Stimulated activated CD4-positive, alpha-beta T cell treated with anti-CD3 and anti-CD28 coated beads, Interleukin-2, amount 100 ng/mL, for 4 hours (primary cell): ENCODE measurements at places on chromosomes 11 and 22.

DNA sequence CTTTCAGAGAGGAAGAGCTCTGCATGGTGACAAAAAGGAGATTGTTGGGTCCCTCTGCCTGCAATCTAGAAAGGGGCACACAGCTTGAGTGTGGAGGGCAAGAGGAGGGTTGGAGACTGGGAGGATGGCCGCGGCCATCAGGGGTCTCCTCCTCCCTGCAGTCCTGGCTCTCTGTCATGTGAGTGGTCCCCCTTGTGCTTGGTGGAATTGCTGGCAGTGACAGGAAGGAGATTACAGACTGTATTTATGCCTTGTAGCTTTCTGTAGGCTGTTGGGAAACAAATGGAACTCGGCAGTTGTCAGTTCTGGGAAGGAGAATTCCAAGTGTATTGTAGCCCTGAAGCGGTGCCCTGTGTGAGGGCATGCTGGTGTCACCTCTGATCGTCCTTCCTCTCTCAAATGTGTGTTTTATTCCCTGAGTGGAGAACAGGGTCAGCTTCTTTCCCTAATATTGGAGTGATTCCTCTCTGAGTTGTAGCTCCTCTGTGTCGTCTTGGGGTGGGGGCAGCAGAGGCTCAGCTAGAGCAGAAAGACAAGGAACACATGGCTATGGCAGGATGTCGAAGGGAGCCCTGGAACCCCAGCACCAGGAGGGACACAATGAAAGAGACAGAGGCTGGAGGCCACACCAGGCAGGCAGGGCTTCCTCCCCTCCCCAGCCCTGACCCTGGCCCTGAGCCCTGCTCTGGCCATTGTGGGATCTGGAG is 163.1 kb downstream of the PKNOX2 start:
- no peak for DNase-seq

- DNase-seq = no peak
Measured at GRCh38 chr22:29079218-29079901, 6.5 kb downstream of the KREMEN1 start.

- DNase-seq = no peak
Measured at GRCh38 chr11:2766166-2766565, 66.4 kb upstream of the KCNQ1OT1 start.

DNA sequence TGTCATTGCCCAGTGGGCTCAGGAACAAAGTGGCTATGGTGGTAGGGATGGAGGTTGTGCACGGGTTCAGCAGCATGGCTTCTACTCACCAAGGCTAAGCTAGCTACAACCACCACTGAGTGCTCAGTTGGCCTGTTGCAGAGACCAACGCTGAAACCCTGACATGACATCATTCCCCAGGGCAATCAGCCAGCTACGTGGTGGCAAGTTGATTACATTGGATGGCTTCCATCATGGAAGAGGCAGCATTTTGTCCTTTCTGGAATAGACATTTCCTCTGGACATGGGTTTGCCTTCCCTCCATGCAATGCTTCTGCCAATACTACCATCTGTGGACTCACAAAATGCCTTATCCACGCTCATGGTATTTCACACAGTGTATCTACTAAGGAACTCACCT is 634.3 kb downstream of the OPCML start:
- DNase-seq = no peak

- no peak for DNase-seq
Measured at GRCh38 chr22:44840611-44841322, 88.4 kb downstream of the ARHGAP8 start.

GRCh38 chr11:25727944-25728343 is 604.0 kb upstream of the ANO3 start:
- no peak for DNase-seq

GRCh38 chr11:24509114-24509513 is 12.3 kb downstream of the LUZP2 start:
- DNase-seq = no peak

- DNase-seq = no peak
Measured at GRCh38 chr22:49590381-49590780, 237.3 kb downstream of the BRD1 start.

GRCh38 chr11:44615913-44616791 is 50.7 kb downstream of the CD82 start:
- DNase-seq = no peak

- no peak for DNase-seq
Measured at GRCh38 chr22:32606181-32606580, 131.6 kb downstream of the FBXO7 start.

DNA sequence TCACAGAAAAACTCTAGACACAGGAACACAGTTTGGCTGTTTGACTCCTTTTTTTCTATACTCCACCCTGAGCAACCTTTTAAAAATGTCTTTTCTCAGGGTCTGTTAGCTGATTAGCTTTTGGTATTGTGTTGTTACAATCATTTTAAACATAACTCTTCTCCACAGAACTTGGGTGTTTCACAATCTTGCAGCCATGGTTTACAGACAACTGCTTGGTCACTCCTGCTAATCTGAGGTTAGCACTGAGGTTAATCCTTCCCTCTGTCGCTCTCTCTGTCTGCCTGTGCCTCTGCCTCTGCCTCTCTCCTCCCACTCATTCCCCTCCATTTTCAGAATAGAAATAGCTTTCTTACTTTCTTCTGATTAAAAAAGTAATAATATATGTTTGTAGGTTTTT is 62.4 kb upstream of the ZBED5 start:
- no peak for DNase-seq

- DNase-seq = peak; percentile 55
Measured at GRCh38 chr22:43388420-43388851, 23.4 kb upstream of the MPPED1 start.

- DNase-seq = no peak
Measured at GRCh38 chr11:85787168-85787567, 23.8 kb downstream of the SYTL2 start.

- DNase-seq = no peak
Measured at GRCh38 chr11:73406131-73406530, 29.9 kb downstream of the RELT start.

DNA sequence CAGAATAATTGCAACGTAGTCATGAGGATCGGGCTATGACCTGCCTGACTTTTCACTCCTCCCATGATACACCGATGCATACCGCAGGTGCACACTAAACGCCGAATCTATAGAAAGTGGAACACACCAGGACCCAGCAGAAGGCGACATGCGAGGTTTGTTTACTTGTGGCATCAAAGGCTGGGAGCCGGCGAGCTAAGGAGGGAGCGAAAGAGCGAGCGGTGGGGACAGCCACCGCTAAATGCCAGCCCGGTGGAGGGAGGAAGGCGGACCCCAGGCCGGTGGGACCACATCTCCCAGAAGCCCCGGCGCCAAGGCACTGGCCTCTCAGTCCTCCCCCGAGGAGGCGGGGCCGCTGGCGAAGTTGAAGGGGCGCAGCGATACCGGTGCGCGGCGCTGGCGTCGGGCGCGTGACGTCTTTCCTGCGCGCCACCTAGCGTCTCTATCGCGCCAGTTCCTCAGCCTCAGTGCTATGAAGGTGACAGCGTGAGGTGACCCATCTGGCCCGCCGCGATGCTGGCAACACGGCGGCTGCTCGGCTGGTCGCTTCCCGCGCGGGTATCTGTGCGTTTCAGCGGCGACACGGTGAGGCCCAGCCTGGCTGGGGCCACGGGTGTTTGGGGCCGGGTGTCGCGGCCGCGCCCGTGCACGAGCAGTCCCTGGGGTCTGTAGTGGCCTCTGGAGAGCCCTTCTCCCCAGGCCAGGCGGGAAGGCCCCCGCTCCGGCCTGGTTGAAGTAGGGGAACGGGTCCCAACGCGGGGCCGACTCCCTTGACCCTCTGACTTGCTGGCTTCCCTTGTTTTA is at the start of gene NDUFV1:
NDUFV1 (plus strand) TSS at position 445 of the 804 bp plus-strand sequence; CDS start at position 514, 69 bp downstream.
- DNase-seq = peak; percentile 93

- no peak for DNase-seq
Measured at GRCh38 chr11:63915961-63916836, 765 bp downstream of the RCOR2 start.

GRCh38 chr11:2213384-2213842 is 41.8 kb upstream of the TH start:
- no peak for DNase-seq

DNA sequence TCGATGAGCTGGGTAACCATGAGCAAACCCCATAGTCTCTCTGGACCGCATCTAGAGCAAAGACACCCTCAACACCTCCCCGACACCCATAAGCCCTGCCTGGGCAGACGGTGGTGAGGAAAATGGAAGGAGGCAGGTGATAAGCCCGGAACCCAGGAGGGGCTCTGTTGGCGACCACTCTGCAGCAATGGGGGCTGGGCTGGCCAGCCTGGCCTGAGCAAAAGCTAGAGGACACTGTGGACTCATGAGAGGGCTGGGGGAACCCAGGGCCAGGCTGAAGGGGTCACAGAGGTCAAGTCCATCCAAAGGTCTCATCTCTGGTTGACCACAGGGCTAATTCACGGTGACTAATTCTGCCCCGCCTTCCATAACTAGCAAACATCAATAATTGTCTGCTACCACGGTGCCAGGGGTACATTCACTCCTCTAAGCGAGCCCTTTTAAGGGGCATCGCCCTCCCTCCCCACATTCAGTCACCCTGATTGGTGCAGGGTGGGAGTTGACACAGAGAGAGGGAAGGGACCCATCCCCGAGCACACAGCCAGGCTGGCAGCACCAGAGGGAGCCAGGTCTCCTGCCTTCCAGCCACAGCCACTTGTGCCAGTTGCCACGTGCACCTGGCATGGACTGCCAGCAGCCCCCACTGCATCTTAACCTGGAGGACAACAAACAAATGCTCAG is 4.0 kb downstream of the PYGM start:
- no peak for DNase-seq

GRCh38 chr11:132686886-132687285 is 845.4 kb downstream of the OPCML start:
- no peak for DNase-seq

DNA sequence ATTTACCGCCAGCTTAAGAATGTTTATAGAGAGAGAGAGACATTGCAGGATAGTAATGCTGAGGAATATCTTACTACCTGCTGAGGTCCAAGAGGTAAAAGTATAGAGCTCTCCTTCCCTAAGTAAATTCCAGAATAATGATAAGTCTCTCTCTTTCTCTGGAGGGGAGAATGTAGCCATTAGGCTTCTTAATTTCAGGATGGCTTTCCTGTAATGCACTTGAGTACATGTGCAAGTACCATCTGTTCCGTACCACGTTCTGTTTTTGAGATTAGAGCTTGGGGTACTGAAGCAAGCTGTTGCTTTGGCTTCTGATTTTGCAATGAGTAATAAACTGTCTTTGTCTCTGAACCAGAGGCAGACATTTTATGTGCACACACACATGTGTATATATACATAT is 1314.0 kb downstream of the JRKL start:
- DNase-seq = no peak

GRCh38 chr11:12241401-12241800 is 131.0 kb downstream of the MICAL2 start:
- DNase-seq = no peak

DNA sequence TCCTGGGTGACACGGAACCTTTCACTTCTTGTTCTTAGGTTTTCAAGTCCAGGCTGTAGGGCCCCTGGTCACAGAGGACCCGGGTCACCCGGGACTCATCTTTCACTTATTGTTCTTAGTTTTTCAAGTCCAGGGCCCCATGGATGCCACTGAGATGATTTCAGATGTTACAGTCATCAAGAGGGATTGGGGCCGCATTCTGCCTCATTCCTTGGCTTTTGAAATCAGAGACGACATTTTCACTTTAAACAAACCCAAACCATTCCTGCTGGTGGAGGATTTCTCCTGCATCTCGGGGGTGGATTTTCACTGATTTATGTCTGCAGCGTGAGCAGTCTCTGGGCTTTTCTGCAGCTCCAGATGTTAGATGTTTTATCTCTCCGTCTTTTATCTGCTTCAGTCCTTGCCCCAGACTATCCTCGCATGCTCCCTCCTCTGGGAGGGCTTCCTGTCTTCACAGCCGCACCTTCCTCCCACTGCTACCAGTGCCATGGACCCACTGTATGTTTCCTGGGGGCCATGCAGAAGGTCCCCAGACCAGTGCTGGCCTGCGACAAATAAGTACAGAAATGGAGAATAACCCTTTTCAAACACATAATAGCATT is 27.4 kb downstream of the FBLN1 start:
- no peak for DNase-seq

GRCh38 chr11:468036-468435 is 18.0 kb downstream of the PTDSS2 start:
- no peak for DNase-seq

DNA sequence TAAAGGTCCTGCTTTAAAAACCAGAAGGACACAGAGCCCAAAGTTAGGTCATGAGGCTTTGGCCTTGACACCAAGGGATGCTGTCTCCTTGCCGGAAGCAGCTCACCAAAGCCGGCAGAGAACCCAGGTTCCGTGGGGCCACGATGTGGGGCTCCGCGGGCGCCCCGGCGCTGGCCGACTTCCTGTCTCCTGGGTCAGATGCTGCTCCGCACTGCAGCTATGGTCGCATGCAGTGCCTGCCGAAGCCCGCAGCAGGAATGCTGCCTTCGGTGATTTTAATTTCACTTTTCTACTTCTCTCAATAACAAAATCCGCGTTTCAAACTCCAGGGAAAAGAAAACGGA is 454 bp upstream of the OTUB1 start:
- peak; percentile 47 for DNase-seq

DNA sequence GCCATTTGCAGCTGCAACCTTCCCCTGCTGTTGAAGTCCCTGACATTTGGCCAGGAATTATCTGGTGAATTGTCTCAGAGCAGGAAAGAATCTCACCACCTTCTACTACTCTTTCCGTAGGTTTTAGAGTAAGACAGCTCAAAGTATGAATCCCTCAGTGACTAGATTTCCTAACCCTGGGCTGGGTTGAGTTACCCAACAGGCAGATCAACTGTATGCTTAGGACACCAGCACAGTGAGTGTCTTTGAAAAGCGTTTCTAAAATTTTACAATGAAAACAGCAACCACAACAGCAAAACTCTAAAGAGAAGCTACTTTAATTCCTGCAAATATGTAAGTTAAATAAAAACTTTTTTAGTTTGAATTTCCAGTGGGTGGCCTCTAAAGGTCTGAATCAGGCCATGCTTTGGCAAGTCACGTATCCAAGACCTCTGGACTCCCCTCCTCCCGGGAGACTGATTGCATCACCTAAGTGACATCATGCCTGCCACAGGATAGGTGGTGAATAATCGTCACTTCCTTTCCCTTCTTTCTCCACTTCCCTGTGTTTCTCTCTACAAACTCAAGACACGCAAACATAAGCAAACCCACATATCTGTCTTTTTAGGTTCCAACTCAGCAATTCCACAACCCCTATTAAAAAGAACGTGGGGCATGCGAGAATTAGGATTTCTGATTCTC is 7.8 kb downstream of the OR8B12 start:
- DNase-seq = no peak

DNA sequence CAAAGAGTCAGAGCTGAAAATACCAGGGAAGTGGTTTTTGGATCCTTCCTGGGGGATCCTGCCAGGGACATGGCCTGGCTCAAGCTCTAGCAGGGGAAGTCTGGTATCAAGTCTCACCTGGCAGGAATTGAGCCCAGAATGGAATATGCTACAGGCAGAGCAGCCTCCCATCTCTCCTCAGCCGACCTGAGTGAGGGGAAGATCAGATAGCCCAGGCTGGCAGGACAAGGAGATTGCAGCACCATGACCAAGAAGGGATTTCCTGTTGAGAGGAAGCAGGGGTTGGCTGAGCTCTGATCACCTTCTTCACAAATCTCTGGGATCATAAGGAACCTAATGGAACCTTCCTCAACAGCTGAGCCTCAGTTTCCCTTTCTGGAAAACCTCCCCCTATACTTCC is 13.0 kb downstream of the OAF start:
- no peak for DNase-seq

GRCh38 chr11:113876074-113876797 is 864 bp upstream of the USP28 start:
- DNase-seq = no peak
